ENCODE measurements at places on chromosomes 4 and X.

DNA sequence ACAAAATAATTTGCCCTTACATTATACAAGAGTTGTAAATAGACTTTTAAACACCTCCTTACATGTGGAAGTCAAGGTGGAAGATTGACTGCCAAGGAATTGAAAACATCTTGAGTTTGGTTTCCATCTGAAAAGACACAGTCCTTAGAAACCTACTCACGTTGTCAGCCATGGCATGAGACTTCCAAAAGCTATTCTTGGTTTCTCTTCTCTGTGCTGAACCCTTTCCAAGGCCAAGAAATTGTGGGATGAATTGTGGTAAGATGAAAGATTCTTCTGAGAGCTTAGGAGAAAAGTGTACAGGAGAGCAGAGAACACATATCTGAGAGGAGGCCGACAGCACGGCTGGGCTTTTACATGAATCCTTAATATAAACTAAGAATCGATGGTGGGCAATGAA is 370.0 kb downstream of the FBXW7 start:
- no peak for DNase-seq

GRCh38 chr4:7717161-7717560 is 222.5 kb downstream of the AFAP1 start:
- no peak for DNase-seq

GRCh38 chr4:72525938-72526337 is 43.1 kb downstream of the ADAMTS3 start:
- DNase-seq: no peak

GRCh38 chr4:123233136-123233768 is 163.3 kb upstream of the SPRY1 start:
- DNase-seq: no peak

GRCh38 chr4:77697860-77698590 is 92.4 kb downstream of the CXCL13 start:
- peak; percentile 53 for DNase-seq

DNA sequence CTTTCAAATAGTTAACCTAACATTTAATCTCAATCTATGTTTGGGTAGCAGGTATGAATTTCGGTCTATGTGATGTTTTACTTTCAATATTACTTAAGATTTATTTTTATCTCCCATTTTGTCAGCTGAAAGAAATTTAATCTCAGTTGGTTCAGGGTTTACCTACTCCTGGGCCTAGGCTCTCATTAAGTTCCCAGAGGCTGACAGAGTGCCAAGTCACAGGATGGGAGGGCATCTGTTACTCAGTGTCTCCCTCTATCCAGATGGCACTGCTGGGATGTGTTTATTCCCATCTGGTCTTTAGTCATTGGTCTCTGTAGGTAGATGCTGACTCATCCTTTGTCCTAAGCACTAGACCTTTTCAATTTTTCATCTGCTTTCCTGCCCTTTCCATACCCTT is 129.4 kb upstream of the ARSJ start:
- no peak for DNase-seq

GRCh38 chr4:180281724-180282123 is 1961.5 kb upstream of the TENM3 start:
- DNase-seq: no peak

- DNase-seq: no peak
These were observed 16.5 kb downstream of the MCF2 start for GRCh38 chrX:139691493-139691842.

DNA sequence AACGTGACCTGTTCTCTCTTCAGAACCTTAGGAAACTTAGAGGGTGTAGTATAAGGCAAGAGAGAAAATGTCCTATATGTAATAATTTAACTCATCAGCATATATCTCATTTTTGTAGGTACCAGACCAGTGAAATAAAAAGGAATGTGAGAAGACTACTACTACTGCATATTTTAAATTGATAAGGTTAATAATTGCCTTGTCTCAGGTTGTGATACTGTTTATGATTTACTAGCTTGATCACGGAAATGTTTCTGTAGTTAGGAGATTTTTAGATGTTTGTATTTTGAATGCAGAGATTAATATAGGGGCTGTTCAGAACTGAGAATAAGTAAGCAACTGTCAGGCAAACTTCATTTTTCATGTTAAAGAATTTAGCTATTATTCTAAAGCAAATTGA is 1563.4 kb downstream of the C4orf33 start:
- no peak for DNase-seq
